Motor neuron (in vitro differentiated cells): ENCODE measurements at places on chromosomes 1 and 21. TPM values are rescaled to one million over a fixed set of nuclear protein-coding genes. Genes with fewer than 3 reads are reported as not detected.

Gene MROH9
- total RNA-seq = 0.11 TPM in 1 of 2 replicates, not detected in the other

DNA sequence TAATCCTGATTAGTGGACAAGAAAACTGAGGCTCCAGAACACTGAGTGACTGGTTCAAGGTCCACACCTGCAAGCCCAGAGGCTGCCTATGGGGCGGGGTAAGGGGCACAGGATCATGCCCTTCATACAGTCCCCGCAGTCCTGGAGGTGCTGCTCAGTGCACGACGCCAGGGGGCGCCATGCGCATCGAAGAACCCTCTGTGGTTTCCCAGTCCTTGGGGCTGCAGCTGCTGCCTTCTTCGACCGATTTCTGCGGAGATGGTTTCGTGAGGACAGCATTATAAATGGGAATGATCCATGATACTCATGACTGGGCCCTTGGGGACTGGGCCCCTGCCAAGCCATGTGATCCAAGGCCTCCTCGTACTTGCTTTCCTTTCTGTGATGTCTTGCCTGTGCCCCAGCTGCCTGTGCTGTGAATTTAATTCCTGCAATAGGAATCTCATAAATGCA lies 37.1 kb upstream of the ARHGEF10L start:
- peak; percentile 99 for ATAC-seq

DNA sequence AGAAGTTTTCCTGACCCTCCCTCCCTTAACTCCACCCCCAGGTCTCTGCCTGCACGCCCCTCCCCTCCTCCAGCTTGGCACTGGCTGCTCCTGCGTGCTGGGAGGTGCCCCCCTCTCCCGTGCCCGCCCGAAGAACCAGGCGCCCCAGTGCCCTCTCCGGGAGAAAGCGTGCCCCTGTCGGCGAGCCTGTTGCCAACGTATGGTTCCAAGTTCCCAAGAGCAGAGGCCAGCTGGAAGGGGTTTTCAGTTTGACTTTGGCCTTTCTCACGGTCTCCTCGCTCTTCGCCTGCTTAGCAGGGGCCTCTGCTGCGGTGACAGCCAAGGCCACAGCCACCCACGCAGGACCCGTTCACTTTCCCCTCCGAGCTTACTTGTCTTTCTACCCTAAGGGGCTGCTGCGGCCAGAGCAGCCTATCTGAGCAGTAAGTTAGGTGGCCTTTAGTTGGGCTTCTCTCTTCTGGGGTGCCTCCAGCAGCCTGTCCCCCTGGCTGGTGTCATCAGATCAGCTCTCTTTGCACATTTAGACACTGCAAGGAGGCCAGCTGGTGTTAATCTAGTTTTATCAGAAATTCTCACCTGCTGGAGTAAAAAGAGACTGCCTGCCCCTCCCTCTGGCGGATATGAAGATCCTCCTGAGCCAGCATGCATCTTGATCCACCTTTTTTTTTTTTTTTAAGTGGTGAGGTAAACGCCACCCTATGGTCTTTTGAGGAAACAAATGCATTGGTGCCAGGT lies 1.5 kb downstream of the STUM start:
- ATAC-seq = no peak

DNA sequence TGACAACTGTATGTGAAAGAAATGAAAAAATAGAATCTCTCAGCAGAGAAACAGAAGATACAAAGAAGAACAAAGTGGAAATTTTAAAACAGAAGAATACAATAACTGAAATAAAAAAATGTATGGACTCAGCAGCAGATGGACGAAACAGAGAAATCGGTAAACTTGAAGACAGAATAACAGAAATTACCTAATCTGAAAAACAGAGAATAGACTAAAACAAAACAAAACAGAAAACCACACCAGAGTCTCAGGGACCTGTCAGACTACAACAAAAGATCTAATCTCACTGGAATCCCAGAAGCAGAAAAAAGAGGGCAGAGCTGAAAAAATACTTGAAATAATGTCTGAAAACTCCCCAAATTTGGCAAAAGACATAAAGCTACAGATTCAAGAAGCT lies 83.0 kb downstream of the ZSWIM5 start:
- no peak for ATAC-seq

DNA sequence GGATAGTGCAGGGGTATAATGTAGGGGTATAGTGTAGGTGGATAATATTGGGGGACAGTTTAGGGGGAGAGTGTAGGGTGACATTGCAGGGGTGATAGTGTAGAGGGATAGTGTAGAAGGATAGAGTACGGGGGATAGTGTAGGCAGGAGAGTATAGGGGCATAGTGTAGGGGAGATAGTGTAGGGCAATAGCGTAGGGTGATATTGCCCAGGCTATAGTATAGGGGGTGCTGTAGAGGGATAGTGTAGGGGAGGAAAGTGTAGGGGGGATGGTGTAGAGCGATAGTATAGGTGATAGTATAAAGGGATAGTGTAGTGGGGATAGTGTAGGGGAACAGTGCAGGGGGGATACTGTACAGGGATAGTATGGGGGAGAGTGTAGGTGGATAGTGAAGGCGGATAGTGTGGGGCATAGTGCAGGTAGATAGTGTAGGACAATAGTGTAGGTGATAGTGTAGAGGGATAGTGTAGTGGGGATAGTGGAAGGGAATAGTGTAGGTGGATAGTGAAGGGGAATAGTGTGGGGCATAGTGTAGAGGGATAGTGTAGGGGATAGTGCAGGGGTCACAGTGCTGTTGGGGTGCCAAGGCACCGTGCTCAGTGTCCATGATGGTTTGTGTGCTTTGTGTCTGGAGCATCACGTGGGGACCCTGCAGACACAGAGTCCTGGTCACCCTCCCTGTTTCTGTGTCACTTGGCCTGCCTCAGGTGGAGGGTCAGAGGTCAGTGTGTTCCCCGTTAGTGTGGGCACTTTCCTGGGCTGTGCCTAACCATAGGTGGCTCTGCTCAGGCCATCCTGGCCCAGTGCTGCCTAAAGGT lies 10.5 kb upstream of the ARF1 start:
- ATAC-seq = no peak

GRCh38 chr1:63082766-63083165 lies 239.6 kb upstream of the FOXD3 start:
- ATAC-seq = no peak

Gene TPTE
- 0.13 TPM in 1 of 2 replicates, not detected in the other for total RNA-seq

- ATAC-seq = no peak
These were observed 1.7 kb downstream of the HSPG2 start for GRCh38 chr1:21935393-21935804.

Gene CYP4Z1
- not detected in 2 replicates for total RNA-seq

Gene ETV3L
- total RNA-seq = 0.05 TPM in 1 of 2 replicates, not detected in the other

GRCh38 chr21:27476696-27477095 lies 509.8 kb upstream of the ADAMTS5 start:
- ATAC-seq = no peak

- peak; percentile 87 for ATAC-seq
These were observed at the start of gene KIF17 for GRCh38 chr1:20717452-20718342. KIF17 (minus strand) TSS chr1:20718007; CDS start chr1:20717706, 301 bp downstream.

Gene PTGS2
- 1.9 and 2.4 TPM in 2 replicates for total RNA-seq

- no peak for ATAC-seq
These were observed 4.8 kb upstream of the MYSM1 start for GRCh38 chr1:58704616-58705021.

DNA sequence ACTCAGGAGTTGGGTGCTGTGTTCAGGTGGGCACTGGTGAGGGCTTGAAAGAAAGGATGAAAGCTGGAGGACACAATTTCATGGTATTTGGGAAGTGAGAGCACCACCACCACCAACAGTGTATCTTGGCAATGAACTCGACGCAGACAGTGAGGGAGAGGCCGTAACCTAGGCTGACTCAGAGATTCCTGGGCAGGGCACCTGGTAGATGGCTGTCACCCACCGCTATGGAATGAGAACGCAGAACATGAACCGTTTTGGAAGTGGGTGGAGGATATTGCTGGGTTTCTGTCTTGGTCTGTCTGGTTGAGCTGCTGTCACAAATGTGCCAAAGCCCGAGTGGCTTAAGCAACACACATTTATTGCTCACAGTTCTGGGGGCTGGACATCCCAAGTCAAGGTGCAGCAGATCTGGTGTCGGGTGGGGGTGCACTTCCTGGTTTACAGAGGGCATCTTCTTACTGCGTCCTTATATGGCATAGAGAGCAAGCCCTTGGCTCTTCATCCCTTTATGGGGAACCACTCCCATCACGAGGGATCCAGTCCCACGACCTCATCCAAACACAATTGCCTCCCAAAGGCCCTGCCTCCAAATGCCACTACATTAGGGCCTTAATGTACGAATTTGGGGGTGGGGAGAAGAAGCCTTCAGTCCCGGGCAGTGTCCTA lies 246.3 kb downstream of the SIPA1L2 start:
- no peak for ATAC-seq

DNA sequence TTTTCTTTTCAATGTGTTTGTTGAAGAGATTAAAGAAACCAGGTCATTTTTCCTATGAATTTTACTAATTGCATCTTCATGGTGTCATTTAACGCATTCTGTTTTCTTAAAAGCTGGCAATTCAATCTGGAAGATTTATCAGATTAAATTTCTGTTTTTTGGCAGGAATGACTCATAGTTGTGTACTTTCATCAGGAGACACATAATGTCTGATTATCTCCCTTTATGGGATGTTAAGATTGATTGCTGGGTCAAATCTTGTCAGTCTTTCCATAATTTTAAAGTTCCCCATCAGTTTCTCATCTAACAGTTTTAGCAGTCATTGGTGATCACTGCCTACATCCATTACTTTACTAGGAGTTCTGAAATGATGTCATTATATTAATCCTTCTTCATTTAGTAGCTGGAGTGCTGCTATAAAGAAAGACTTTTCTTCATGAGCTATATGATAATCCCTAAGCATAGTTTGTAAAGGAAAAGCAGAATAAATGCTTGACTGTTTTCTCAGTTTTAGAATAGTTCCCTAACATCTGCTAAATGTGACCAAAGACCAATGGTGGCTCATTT lies 72.8 kb upstream of the MAP10 start:
- peak; percentile 40 for ATAC-seq

- no peak for ATAC-seq
These were observed 43.4 kb downstream of the LTN1 start for GRCh38 chr21:28949318-28949717.

DNA sequence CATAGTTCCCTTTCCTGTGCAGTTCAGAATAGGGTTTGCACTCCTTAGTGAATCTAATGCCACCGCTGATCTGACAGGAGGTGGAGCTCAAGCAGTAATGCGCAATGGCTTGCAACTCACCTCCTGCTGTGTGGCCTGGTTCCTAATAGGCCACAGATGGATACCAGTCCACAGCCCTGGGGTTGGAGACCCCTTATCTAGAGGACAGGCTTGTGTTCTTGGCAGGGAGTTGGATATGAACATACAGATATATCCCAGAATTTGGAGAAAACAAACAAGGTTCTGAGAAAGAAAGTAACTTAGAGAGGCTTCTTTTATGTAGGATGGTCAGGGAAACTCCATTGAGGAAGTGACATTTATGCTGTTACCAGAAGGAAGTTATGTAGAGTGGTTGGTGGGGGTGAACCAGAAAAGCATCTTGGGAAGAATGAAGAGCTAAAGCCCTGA lies 5.1 kb upstream of the PTPRC start:
- ATAC-seq = no peak

Gene AHDC1
- 8.6 and 9.3 TPM in 2 replicates for total RNA-seq

Gene WNT4
- 20.6 and 20.7 TPM in 2 replicates for total RNA-seq

Gene LMX1A
- total RNA-seq = 0.14 and 0.16 TPM in 2 replicates

DNA sequence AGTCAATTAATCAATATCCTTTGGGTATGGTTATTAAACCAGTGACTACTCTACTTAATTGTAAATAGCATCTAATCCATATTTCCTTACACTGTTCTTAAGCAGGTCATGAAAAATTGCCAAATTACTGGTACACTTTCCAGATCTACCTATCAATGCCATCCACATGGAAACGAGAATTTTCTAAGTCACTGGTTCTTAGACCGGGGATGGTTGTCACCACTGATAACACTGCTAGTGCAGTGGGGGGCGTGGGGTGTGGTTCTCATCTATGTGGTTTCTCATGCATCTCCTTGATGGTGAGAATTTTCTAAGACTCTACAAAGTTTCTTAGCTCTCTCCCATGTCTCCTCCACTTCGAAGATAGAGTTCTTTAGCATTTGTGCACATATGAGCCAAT lies 63.7 kb upstream of the COG2 start:
- no peak for ATAC-seq

DNA sequence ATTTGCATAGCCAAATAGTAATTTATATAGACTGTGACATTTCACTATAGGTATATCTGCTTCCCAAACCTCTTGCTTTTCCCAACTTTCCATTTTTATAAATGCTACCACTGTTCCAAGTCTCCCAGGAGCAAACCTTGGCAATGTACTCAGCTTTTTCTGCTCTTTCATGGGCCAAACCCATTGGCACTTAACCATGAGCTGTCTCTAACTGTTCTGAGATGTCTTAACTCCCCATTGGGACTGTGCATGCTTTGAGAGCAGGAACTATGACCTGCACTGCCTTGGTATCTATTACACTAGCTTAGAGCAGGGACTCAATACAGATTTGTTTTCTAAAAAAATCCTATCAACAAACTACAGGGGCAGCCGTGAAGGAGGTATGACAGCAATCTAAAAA lies 22.5 kb upstream of the KHDRBS1 start:
- no peak for ATAC-seq

GRCh38 chr1:54547601-54548388 lies at the start of gene ACOT11:
ACOT11 (plus strand) TSS chr1:54548228; CDS start chr1:54548310, 82 bp downstream.
- ATAC-seq = peak; percentile 92

DNA sequence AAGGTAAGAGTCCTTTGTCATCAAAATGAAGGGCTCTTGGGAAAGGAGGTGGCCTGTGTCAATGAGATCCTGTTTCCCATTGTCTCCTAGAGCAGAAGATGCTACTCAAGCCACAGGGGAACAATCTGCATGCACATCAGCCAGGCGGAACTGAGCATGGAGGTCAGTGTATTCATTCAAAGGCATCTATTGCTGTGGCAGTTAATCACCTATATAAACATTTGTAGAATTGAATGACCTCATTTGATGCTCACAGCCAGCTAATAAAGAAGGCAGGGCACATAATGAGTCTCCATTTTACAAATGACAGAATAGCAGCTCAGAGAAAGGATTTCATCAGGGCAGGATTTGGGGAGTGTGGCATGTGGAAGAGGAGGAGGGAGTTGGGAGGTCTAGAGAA lies 5.7 kb upstream of the FYB2 start:
- peak; percentile 88 for ATAC-seq

- no peak for ATAC-seq
These were observed 26.7 kb downstream of the ATG4C start for GRCh38 chr1:62810420-62811274.

DNA sequence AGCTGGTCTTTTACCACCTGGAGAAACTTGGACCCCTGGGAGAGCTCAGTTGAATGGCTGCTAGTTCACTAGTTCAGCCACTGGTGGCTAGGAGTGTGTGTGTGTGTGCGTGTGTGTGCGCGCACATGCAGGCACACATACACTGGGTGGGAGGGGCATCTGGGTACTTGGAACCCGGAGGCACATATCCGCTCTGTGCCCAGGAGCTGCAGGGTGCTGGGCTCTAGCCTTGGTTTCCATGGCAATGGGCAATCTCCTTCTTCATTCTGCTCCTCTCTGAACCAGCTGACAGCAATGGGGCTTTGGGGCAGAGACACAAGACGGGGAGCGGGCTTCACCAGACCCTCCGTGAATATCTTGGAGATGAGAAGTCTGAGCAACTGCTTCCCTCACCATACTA lies 87.1 kb upstream of the DISP3 start:
- peak; percentile 67 for ATAC-seq

- no peak for ATAC-seq
These were observed 134.2 kb downstream of the LMO4 start for GRCh38 chr1:87462894-87463293.
